ENCODE measurements at places on chromosomes 16 and 17. TPM values are rescaled to one million over a fixed set of nuclear protein-coding genes. Genes with fewer than 3 reads are reported as not detected.
A peak's percentile ranks its signal among the peaks of the same experiment; 100 is the strongest.

FNDC8 gene
- total RNA-seq = not detected

ASGR1 gene
- total RNA-seq = 3.5 TPM

DNA sequence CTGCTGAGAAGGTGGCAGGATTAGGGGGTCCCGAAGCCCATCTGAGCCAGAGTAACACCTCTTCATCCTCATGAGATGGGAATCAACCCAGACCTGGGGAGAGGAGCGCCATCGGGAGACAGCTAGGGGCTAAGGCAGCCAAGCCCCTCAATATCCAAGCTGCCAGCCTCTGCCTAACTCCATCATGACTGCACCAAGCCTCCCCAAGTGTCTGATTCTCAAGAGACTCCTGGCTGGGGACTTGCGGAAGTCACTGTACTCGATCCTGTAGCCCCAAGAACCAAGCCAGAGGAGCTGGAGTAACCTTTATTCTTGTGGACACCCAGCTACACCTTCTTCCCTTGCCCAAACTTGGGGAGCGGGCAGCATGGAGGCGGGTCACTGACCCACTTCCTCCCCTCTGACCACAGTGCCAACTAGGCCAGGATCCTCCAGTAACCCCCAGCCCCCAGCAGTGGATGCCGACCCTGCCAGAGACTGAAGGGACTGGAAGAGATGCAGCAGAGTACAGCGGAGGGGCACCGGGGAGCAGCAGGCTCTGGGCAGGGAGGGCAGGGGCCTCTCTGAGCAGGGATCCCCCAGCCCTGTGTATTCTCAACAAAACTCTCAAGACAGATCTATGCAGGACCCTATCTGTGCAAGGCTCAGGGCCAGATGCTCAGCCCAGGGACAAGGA is 13.3 kb downstream of the HDAC5 start:
- no peaks in the 10 kb centered on the region for H3K27me3 ChIP-seq
- peaks cover 47% of the 10 kb centered on the region for H3K4me1 ChIP-seq
- peak overlapping the region; percentile 17 for H3K4me3 ChIP-seq
- no peaks in the 10 kb centered on the region for H3K36me3 ChIP-seq

SLC35G6 gene
- total RNA-seq = not detected

TNRC6C gene
- total RNA-seq = not detected

GRCh38 chr17:26962255-26963162 is 331.4 kb upstream of the WSB1 start:
- H3K4me3 ChIP-seq = no peak overlapping the region
- no peak for DNase-seq
- no peak overlapping the region for H3K27ac ChIP-seq
- no peaks in the 10 kb centered on the region for H3K36me3 ChIP-seq
- H3K4me1 ChIP-seq = no peaks in the 10 kb centered on the region
- no peaks in the 10 kb centered on the region for H3K27me3 ChIP-seq

DNA sequence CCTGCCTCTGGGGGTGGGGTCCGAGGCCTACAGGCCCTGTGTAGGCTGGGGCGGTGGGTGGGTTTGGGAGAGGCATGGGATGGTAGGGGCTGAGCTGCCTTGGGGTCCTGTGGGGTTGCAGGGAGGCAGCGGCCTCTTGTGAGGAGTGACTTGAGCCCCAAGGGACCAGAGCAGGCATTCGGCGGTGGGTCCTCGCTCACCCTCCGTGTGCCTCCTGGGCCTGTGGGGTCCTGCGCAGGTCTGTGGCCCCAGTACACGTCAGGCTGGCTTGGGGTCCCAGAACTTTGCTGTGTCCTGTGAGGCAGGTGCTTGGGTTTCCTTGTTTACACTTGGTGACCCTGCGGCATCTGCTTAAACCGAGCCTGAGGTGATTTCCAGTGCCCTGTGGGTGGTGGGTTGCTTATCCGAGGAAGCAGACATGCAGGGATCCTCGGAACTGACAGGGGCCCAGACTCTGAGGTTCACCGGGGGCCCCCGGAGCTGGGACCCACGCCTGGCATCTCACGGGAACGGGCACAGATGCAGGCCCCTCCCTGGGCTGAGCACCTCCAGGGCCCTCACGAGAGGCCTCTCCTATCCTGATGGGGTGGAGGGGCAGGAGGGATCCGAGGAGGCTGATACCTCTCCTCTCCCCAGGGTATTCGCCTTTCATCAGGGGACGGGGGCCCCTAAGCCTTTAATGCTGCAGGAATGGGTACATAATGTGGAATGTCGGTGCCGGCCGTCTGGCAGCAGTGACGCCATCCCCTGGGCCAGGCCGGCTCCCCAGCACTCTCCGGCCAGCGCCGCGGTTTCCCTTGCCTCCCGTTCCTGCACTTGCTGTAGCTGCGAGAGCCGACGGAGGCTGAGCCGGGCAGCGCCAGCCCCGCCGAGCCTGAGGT is 7.7 kb downstream of the METRNL start:
- H3K27me3 ChIP-seq = no peaks in the 10 kb centered on the region
- H3K27ac ChIP-seq = no peak overlapping the region
- DNase-seq = no peak
- peaks cover 54% of the 10 kb centered on the region for H3K4me1 ChIP-seq
- no peak overlapping the region for H3K4me3 ChIP-seq

DNA sequence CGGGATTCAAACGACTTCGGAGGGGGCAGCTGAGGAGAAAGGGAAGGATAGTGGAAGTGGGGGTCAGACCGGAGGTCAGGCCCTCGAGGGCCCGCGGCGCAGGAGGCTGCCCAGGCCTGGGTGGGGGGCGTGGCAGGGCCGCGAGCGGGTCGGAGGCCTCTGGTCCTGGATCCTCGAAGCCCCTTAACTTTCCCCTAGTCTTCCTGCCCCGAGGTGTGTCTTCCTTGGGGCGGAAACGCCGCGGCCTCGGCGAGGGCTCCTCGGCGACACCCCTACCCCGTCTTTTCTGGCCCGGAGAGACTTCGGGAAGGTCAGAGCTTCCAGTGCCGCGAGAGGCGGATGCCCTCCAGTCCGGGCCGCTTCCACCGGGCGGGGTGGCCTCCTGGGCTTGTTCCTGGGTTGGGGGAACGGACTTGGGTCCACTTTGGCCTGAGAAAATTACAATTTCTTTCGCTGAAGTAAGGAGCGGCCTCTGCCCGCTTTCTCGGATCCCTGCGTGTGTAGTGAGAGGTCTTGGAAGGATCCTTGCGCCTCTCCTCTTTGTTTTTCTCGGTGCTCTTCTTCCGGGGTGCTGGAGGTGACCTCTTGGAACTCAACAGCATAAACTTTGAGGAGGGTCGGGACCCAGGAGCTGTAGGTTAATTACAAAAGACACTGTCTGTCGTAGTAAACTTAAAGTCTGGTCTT is 491 bp downstream of the IST1 start:
- H3K27me3 ChIP-seq = no peaks in the 10 kb centered on the region
- H3K4me3 ChIP-seq = peak overlapping the region; percentile 100
- no peak for DNase-seq
- H3K4me1 ChIP-seq = peaks cover 23% of the 10 kb centered on the region

SLC25A11 gene
- 50.7 TPM for total RNA-seq

- H3K27ac ChIP-seq = no peak overlapping the region
- H3K4me3 ChIP-seq = no peak overlapping the region
- no peaks in the 10 kb centered on the region for H3K4me1 ChIP-seq
- no peak for DNase-seq
Observed at GRCh38 chr17:82631544-82631943, 16.7 kb downstream of the WDR45B start.

- no peaks in the 10 kb centered on the region for H3K36me3 ChIP-seq
- peak; percentile 57 for DNase-seq
- H3K4me1 ChIP-seq = no peaks in the 10 kb centered on the region
- H3K27me3 ChIP-seq = no peaks in the 10 kb centered on the region
Observed at GRCh38 chr17:17890773-17891759, 54.3 kb upstream of the SREBF1 start.

DNA sequence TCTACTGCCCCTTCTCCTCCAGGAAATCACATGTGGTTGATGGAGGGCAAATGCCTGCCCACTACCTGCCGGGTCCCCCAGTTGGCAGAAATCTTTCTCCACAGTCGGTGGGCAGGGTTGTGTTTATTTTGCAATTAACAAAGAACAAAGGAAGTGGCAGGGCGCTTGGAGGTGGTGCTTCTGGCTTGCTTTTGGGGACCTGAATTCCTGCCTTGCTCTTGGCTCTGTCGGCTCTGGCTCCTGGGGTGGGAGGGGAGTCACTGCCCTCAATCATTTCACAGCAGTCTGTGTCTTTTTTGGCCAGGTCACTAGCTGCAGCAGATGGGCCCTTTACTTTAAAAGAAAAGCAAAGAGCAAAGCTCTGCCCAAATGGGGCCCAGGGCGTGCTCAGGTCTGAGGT is 69.2 kb downstream of the C16orf78 start:
- no peak overlapping the region for H3K27ac ChIP-seq
- peaks cover 79% of the 10 kb centered on the region for H3K27me3 ChIP-seq
- H3K36me3 ChIP-seq = no peaks in the 10 kb centered on the region
- H3K4me1 ChIP-seq = no peaks in the 10 kb centered on the region
- H3K4me3 ChIP-seq = no peak overlapping the region
- no peak for DNase-seq

DNA sequence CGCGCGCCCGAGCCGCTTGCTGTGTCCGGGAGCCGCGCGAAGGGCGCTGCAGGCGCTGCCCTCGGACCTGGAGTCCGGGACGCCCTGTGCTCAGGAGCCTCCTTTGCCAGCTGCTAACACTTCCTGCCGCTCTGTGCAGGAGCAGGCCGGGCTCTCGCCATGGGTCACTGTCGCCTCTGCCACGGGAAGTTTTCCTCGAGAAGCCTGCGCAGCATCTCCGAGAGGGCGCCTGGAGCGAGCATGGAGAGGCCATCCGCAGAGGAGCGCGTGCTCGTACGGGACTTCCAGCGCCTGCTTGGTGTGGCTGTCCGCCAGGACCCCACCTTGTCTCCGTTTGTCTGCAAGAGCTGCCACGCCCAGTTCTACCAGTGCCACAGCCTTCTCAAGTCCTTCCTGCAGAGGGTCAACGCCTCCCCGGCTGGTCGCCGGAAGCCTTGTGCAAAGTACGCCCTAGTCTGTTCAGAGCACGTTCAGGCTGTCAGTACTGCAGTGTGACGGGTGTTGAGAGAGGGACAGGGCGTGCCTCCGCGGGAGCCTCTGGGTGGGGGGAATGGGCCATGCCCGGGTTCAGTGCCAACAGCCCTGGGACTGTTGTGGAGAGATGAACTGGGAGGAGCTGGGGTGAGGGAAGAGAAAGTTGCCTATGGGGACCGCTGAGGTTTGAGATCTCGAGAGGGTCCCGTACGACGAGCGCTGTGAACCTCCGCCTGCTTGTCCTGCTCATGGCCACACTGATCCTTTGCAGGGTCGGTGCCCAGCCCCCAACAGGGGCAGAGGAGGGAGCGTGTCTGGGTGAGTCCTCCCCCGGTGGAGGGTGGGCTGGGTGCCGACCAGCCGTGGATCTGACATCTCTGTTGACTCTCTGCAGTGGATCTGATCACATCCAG is 1.3 kb downstream of the ZNF276 start:
- no peaks in the 10 kb centered on the region for H3K36me3 ChIP-seq
- peak overlapping the region; percentile 45 for H3K27ac ChIP-seq
- no peaks in the 10 kb centered on the region for H3K27me3 ChIP-seq
- DNase-seq = peak; percentile 75

OR1F1 gene
- total RNA-seq = 1.4 TPM

TNFRSF17 gene
- total RNA-seq = not detected

GRCh38 chr16:3035289-3035971 is 1.3 kb downstream of the BICDL2 start:
- DNase-seq = no peak
- H3K27ac ChIP-seq = no peak overlapping the region
- H3K4me1 ChIP-seq = peaks cover 56% of the 10 kb centered on the region
- H3K36me3 ChIP-seq = 0 out of 2 replicates have a peak, but pooled peaks cover 3% of the 10 kb centered on the region

- H3K4me1 ChIP-seq = no peaks in the 10 kb centered on the region
- no peak for DNase-seq
- H3K27me3 ChIP-seq = peaks cover 34% of the 10 kb centered on the region
- H3K4me3 ChIP-seq = no peak overlapping the region
- no peaks in the 10 kb centered on the region for H3K36me3 ChIP-seq
Observed at GRCh38 chr17:36736201-36737156, 135.1 kb downstream of the MRM1 start.

- H3K4me1 ChIP-seq = no peaks in the 10 kb centered on the region
- no peak overlapping the region for H3K4me3 ChIP-seq
- no peaks in the 10 kb centered on the region for H3K36me3 ChIP-seq
- H3K27me3 ChIP-seq = peaks cover 56% of the 10 kb centered on the region
Observed at GRCh38 chr16:50889276-50889675, 147.4 kb downstream of the CYLD start.

SDR42E2 gene
- total RNA-seq = not detected

GTF3C1 gene
- total RNA-seq = 118 TPM

DNA sequence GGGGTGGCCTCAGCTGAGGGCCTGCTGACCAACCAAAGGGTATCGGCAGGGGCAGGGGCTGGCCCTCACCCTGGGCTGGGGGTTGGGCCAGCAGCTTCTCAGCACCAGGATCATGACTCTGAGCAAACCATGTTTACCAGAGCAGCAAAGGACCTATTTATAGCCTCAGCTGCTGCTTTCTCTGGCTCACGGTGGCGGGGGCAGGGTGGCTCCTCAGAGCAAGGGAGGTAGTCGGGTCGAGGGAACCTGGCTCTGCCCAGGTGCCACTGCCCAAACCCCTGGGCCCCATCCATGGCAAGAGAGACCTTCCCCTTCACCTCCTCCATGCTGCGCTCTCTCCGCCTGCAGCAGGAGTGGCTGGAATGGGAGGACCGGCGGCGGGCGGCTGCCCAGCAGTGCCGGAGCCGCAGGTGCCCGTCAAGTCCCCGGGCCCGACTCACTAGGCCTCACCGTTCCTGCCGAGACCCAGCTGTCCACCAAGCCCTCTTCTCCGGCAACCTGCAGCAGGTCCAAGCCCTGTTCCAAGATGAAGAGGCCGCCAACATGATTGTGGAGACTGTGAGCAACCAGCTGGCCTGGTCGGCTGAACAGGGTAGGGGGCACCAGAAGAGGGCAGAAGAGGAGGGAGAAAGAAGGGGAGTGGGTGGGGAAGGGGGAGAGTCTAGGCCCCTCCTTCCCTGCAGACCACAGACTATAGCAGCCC is at the start of gene ASB16:
ASB16 (plus strand) TSS at position 206 of the 703 bp plus-strand sequence; CDS start at position 292, 86 bp downstream.
- H3K27me3 ChIP-seq = no peaks in the 10 kb centered on the region
- no peak within 1 kb of the TSS for H3K27ac ChIP-seq
- no peak for DNase-seq
- H3K4me1 ChIP-seq = no peaks in the 10 kb centered on the region
- no peaks in the 10 kb centered on the region for H3K36me3 ChIP-seq

DNA sequence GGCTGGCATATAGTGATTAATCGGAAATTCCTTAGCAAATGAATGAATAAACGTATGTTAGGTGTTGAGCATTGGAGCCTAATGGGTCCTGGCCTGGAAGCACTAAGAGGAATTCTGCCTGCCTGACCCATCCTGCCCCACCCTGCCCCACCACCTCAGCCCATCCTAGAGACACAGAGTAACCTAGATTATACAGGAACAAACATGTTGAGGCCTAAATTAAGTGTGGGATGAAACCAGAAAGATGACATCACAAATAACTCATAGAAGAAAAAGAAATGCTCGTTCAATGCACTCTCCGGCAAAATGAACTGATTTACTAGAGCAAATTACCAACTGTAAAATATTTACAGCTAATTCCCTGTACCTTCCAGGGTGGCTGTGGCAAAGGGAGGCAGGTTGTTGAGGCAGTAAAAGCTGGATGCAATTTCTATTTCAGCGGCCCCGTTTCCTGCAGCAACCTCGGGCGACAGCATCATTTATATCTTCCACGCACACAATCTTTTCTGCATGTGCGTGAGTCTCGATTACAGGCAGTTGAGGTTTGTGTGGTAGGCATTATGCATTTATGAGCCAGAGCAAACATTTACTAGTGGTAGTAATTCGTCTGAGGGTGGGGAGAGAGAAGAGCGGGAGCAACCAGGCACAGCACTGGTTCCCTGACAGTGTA is 417.2 kb downstream of the HS3ST4 start:
- DNase-seq = no peak
- H3K4me1 ChIP-seq = no peaks in the 10 kb centered on the region
- no peak overlapping the region for H3K27ac ChIP-seq
- H3K4me3 ChIP-seq = no peak overlapping the region
